Suppressor macrophage treated with lipopolysaccharide for 4 hours (primary cell): ENCODE measurements at places on chromosomes 1 and 21.

DNA sequence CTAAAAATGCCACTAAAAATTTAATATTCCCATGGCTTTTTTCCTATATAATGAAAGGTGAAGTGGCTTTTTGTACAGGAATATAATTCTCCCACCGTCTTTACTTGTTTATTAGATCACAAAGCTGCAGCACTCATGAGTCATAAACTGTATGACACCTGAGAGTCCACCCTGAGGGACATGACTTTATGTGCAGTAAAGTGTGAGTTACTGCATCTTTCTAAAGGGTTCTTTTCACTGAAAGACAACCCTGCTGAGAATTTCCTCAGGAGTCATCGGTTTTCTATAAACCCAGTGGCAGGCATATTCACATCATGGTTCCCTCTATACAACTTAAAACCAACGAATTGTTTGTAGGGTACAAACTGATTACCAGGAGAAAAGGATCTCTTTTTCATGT is 77.4 kb downstream of the APP start:
- no peak for DNase-seq

GRCh38 chr1:179881642-179882252 is 338 bp upstream of the TOR1AIP1 start:
- DNase-seq: peak; percentile 86

DNA sequence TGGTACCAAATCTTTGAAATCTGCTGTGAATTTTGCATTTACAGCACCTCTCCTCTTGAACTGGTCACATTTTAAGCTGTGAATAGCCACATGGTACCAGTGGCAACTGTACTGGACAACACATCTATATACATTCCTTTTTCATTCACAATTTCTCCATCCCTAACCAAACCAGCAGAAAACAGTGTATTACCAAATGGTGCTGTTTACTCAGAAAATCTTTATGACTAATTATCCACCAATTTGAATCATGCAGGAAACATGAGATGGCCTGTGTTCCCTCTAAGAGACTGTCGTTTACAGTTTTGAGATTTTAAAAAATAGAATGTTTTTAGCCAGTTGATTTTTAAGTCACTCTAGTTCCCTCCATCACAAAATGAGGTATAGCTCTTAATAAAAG is 17.6 kb upstream of the CCT8 start:
- DNase-seq: peak; percentile 80

DNA sequence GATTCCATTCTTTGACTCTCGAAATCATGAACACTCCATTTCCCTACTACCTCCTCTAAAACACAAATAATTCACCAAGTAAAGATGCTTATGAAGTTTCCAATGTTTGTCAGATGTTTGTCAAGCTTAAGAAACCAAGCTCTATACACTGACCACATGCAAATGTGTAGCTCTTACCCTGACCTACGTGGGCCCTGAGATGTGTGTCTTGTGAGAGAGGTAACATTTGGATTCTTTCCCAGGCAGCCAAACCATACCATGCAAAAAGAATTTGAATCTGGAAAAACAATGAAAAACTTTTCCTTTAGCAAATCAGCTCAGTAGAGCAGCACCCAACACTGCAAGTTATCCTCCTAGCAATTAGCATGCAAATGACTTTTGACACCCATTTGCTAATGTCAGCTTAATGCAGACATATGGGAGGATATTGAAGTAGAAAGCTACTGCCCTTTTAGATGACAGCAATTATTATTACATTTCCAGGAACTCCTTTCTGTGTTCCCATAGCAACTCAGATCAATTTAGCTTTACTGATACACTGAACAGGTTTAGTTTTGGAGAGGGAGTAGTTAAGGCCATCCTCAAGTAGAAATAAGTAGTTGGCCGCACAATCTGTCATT is 83.2 kb upstream of the RGS4 start:
- DNase-seq: no peak

- DNase-seq: peak; percentile 56
Measured at GRCh38 chr1:111570781-111571181, 48.8 kb upstream of the RAP1A start.

GRCh38 chr1:154520333-154520732 is 18.1 kb upstream of the SHE start:
- DNase-seq: peak; percentile 69

GRCh38 chr21:21722731-21723130 is 724.5 kb downstream of the NCAM2 start:
- no peak for DNase-seq

DNA sequence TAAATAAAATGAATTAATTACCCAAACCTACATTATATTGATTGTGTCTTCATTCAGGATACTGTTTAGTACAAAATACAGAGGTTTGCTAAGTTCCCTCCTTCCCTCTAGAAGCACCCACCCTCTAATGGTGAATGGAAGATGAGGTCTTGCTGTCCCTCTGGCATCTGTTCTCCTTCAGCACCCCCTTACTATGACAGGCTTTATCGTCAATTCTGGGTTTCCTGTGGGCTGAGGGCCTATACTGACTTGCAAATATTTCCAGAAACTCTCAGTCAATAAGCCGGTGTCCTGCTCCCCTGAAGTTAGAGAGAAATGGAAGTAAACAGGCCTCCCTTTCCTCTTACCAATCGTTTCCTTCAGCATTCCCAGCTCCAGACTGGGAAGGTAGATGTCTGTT is 13.2 kb downstream of the LAX1 start:
- no peak for DNase-seq

GRCh38 chr1:116986421-116987255 is 14.9 kb upstream of the CD101 start:
- no peak for DNase-seq

- no peak for DNase-seq
Measured at GRCh38 chr1:60427194-60427593, 353.6 kb upstream of the C1orf87 start.

- no peak for DNase-seq
Measured at GRCh38 chr1:160083968-160084770, 2.8 kb downstream of the KCNJ9 start.

GRCh38 chr1:56585985-56586384 is 6.6 kb upstream of the PLPP3 start:
- no peak for DNase-seq

GRCh38 chr1:89277725-89278124 is 5.1 kb upstream of the GBP5 start:
- DNase-seq: peak; percentile 68

GRCh38 chr1:75053207-75053606 is 81.0 kb upstream of the LHX8 start:
- DNase-seq: no peak

GRCh38 chr1:67755160-67755559 is 70.2 kb downstream of the GADD45A start:
- no peak for DNase-seq

- DNase-seq: no peak
Measured at GRCh38 chr1:212244441-212244840, 40.8 kb upstream of the PPP2R5A start.

DNA sequence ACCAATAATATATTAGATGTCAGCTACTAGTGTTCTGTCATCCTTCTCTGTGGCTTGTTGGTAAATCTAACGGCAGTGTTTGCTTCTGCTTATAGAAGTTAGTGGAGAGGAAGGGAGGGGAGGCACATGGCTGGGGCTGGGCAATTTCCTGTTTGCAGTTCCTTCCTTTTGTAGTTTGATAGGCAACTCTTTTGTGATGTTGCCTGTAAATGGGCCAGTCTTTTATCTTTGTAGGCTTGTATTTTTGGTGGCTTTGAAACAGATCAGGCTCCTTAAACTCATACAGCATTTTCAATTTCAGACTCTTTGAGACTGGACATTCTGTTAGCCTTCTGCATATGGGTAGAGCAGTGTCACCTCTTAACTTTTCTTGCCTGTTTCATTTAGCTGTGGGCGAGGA is 48.1 kb downstream of the CDC14A start:
- DNase-seq: peak; percentile 66

DNA sequence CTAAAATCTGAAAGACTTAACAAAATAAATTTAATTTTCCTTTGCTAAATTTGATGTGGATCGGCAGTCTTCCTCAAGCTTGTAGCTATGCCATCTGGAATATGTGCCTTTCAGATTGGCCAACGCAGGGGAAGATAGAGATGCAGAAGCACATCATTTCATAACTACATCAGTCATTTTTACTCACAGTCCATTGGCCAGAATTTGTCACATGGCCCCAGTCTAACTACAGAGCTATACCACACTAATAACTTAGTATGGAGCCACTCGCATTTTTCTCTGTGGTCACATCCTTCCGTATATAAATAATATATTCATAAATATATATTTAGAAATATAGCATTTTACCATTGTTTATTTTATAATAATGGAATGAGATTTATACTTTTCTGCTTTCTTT is 59.0 kb upstream of the PRRX1 start:
- no peak for DNase-seq

- no peak for DNase-seq
Measured at GRCh38 chr1:55092475-55092874, 53.1 kb downstream of the PCSK9 start.

- no peak for DNase-seq
Measured at GRCh38 chr1:21553116-21553926, 44.1 kb downstream of the ALPL start.

GRCh38 chr1:201069636-201070035 is 42.6 kb downstream of the CACNA1S start:
- no peak for DNase-seq

DNA sequence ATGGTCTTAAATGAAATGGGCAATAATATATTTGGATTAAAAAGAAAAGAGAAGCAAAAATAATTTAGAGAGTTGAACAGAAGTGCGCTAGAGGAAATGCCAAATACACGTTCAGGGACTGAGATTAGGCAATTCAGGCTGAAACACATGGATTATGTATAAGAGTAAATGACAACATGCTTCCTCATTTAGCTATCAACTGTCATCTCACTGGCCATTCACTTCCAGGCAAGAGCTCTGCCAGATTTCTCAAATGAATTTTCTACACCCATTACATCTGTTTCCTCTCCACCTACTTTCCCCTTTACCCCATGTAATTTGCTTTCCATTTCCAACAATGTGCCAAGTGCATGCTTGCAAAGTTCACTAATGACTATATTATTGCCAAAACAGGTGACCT is 582.4 kb downstream of the LTN1 start:
- DNase-seq: peak; percentile 66

GRCh38 chr1:169361281-169361680 is 6.3 kb downstream of the NME7 start:
- DNase-seq: no peak

DNA sequence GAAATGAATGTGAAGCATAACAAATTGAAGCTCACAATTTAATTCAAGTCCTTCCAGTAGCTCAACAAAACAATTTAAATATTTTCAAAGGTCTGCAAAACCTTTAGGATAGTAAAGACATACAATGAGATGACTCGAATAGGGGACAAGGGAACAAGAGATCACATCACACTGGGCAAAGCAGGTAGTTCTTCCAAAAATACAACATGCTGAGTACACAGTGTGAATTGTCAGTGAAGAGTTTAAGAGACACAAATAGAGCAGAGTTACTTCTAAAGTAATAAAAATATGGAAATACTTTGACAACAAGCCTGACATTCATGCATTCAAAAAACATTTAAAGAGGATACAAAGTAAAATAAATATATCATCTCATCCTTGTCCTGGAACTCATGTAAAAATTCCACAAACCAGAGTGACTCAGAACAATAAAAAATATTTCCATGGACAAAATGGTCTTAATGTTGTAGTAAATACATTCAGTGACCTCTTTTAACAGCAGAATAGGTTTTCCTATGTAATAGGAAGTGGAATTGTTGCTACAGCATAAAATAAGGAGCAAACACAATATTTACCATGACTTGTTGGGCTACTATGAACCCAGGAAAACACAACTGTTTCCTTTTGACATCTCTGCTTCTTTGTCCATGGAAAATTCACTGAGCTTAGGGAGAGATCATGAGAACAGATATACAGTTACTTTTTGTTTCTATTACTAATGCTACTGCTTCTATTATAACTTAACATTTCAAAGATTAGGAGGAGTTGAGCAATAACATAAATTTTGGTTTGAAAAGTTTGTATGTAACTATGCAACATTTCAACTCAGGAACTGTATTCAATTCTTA is 83.7 kb upstream of the BCL10 start:
- no peak for DNase-seq

DNA sequence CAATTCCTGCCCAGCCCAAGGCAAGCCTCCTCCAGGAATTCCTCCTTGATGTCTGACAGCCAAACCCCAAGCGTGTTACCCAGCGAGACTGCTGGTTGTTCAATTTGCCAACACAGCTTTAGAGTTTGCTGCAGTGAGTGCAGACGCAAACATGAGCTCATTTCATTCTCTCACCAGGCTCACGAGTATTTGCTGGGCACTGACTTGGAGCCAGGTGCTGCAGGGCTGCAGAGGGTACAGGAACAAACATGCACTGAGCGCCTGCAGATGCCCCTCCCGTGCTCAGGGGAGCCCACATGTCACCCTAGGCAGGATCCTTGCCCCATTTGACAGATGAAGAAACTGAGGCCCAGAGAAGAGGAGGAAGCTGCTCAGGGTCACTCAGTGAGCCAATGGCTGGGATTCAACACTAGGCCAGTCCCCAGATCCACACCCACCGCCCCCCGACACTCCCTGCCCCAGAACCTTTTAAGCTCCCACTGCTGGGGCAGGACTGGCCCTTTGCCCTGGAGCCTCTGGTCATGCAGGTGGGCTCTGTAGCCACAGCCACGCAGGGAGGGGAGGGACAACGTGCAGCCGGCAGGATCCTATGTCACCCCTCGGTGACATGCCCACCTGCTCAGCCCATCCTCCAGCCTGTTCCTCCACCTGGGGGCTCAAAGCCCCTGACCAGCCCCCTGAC is 363.7 kb downstream of the MATN1 start:
- no peak for DNase-seq

DNA sequence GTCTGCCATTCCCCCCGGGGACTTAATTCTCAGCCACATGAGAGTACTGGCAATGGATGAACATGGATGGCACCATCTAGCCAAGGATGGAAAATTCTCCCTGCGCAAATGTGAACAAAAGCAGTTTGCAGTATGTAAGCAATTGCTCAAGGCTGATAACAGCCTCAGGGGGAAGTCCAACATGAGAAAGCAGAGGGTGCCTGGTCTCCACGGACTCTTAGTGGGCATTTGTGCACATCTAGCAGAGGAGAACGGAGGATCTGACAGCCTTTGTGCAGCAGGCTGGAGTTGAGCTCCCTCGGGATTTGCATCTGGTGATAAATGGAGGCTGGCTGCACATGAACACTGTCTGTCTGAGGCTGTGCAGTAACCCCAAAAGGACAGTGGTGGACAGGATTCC is 13.9 kb upstream of the OLIG1 start:
- peak; percentile 62 for DNase-seq

DNA sequence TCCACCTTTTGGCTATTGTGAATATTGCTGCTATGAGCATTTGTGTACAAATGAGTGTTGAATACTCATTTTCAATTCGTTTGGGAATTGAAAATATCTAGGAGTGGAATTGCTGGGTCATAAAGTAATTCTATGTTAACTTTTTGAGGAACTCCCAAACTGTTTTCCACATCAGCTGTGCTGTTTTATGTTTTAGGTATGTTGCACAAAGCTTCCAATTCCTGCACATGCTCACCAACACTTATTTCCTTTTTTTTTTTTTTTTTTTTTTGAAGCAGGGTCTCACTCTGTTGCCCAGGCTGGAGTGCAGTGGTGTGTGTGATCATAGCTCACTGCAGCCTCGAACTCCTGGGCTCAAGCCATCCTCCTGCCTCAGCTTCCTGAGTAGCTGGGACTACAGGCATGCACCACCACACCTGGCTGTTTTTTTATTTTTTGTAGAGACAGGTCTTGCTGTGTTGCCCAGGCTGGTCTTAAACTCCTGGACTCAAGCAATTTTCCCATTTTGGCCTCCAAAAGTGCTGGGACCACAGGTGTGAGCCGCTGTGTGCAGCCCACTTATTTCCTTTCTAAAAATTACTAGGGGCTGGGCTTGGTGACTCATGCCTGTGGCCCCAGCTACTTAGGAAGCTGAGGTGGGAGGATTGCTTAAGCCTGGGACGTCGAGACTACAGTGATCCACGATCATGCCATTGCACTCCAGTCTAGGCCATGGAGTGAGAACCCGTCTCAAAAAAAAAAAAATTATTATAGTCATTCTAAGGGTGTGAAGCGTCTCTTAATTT is 33.4 kb downstream of the TMCC2 start:
- DNase-seq: peak; percentile 67
